OCI-LY7 (cell line): ENCODE measurements at places on chromosomes 7 and 10.

- DNase-seq, result no peak
Observed at GRCh38 chr10:133393401-133394063, 425 bp upstream of the MTG1 start.

- DNase-seq, result no peak
Observed at GRCh38 chr10:122632031-122632430, 67.6 kb downstream of the C10orf120 start.

- DNase-seq, result no peak
Observed at GRCh38 chr10:51910189-51910588, 210.8 kb upstream of the CSTF2T start.

- DNase-seq, result no peak
Observed at GRCh38 chr10:12465385-12466136, 116.2 kb downstream of the CAMK1D start.

GRCh38 chr10:82084496-82084895 lies 209.5 kb downstream of the NRG3 start:
- no peak for DNase-seq

DNA sequence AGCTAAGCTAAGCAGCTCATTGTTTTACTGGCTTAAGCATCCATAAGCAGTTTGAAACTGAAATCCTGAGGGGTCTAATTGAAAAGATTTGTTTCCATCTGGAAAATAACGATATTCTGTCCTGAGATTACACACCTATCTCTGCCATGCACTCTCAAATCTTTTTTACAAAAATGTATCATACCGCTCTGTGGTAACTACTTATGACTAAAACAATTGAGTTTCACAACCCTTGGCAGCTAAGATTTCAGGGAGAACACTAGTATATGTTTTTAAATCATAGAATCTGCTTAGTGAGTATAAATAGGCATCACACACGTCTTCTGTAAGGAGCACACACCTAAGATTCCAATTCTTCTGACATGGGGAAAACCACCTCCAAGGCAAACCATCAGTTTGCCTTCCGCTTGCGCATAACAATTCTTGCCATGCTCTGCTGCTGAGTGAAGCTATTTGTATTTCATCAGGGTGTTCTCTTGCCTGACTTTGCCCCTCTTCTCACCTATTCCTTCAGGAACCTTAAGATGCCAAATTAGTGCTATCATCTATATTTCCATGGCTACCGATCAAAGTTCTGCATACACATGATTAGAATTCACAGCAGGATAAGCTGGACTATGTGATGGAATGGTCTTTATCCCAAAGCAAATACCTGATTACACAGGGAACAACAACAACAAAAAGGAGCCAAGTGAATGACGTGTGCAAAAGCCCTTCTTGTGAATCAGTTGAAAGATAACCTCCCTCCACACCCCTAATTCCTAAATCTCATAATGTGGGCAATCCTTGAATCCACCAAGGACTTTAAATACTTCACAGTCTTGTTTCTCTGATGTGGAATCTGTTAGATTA lies 40.9 kb downstream of the PRPF18 start:
- DNase-seq, result no peak

- no peak for DNase-seq
Observed at GRCh38 chr7:36388423-36388822, 1.2 kb upstream of the ANLN start.

- no peak for DNase-seq
Observed at GRCh38 chr10:70254778-70255328, 21.6 kb upstream of the PPA1 start.

DNA sequence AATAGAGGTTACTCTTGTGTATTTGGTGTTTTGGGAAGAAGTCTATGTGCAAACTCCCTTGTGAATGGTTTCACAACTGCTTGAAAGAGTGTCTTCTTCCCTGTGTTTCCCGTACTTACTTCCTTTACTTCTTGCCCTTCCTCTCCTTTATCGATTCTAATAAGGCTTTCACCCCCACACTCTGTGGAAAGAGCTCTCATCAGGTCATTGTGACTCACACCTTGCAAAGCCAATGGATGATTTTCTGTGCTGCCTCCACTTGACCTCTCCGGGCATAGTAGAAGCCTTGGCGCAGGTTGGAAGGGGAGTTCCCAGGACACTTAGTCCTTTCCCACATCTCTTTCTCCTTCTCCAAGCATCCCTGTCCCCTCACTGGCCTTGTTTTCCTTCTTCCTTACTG lies 6.2 kb upstream of the TSPAN15 start:
- no peak for DNase-seq

DNA sequence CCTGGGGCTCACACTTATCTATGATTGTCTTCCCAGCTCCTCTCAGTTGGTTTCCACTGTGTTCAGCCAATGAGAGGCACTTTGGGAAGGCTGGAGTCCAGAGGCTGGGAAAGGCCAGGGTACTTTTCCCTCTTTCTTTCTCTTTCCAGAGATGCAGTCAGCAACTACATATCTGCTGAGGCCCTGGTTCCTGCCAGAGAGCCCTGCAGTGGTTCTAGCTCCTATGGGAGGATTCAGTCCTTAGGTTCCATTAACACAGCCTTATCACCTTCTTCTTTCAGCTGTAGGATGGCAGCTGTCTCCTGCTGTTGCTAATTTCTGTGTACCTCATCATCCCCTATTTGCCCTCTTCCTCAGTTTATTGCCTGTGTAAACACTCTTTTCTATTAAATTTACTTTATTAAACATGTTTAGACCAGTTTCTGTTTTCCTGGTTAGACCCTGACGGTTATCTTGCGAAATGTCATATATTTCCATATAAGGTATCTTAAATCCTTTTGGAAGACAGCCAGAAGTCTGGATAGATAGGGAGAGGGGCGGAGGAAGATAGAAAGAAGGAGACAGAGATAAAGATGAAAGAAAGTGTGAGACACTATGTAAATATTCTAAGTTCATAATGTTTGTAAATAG lies 100.3 kb downstream of the HGF start:
- DNase-seq, result no peak

GRCh38 chr10:4733150-4733842 lies 92.7 kb upstream of the AKR1E2 start:
- no peak for DNase-seq

GRCh38 chr10:130263289-130263688 lies 127.1 kb downstream of the GLRX3 start:
- no peak for DNase-seq

DNA sequence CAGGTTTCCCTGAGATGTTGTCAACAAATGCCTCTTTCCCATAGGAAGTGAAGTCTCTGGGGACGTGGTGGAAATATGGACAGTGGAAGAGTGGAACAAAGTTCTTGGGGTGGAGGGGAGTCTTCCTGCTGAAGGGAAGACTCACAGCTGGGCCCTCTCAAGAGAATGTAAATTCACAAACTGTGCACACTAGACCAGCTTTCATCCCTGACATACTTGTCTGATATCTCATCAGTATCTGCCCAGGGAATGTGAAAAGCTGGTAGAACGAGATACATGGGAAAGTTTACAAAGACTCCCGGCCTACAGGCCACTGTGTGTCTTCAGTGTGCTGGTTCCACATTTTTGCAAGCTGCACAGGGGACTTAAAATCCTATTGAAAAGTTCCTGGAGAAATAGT lies 16.7 kb upstream of the CCDC3 start:
- DNase-seq, result no peak

- no peak for DNase-seq
Observed at GRCh38 chr10:7986851-7987250, 67.6 kb upstream of the GATA3 start.

- no peak for DNase-seq
Observed at GRCh38 chr10:729213-729612, 39.7 kb upstream of the DIP2C start.

- DNase-seq, result no peak
Observed at GRCh38 chr10:126928274-126928673, 23.0 kb downstream of the DOCK1 start.

DNA sequence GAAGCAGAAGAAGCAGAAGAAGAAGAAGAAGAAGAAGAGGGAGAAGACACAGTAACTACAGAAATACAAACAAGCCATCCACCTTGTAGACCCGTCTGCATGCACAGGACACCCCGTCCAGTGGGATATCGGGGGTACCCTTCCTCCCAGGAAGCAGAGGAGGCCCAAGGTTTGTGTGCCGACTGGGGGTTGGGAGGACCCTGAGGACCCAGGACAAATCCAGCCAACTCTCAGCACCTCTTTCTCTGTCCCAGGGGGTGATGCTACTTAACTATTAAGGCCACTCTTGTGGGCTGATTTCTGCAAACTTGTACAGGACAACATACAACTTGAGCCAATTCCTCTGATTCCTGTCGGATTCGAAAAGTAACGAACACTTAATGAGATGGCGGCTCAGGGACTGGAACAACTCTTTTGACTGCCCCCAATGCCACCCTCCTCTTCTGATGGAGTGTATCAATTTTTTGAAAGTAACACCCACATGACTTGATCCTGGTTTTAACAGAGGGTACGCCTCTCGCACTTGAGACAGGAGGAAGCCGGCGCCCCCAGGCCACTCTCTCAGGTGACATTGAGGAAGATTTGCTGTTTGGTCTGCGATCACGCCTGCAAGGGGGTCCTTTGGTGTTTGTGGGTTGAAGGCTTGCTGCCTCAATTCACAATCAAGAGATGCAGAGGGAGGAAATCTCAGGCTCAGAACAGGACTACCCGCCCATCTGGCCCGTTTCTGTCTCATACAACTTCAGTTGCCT lies 192.6 kb downstream of the TNS3 start:
- DNase-seq, result no peak

GRCh38 chr10:79150444-79150754 lies 81.6 kb downstream of the ZMIZ1 start:
- no peak for DNase-seq

DNA sequence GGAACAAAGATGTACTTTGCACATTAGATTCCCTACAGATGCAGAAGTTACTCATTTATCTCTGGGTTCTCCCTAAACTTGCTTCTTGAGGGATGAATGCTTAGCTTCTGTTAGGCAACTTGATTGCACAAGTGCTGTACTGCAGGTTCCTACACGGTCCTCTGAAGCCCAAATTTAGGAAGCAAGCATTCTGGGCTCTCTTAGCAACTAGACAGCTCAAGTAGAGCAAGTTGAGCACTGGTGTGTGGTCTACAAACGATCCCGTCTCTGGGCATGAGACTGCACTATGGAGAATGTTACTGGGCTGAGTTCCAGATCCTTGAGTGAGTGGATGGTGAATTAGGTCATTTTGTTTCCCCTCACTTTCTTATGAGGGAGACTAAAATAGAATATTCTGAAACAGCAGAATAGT lies 14.3 kb downstream of the SEMA3D start:
- no peak for DNase-seq

DNA sequence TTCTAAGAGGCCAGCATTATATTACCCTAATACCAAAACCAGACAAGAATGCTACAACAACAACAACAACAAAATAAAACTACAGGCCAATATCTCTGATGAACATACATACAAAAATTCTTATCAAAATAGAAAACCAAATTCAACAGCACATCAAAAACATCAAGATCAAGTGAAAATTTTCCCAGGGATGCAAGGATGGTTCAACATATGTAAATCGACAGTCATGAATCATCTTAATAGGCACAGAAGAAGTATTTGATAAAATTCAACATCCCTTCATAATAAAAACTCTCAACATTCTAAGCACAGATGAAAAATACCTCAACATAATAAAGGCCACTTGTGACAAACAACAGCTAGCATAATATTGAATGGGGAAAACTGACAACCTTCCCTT lies 75.3 kb downstream of the JMJD1C start:
- DNase-seq, result no peak

DNA sequence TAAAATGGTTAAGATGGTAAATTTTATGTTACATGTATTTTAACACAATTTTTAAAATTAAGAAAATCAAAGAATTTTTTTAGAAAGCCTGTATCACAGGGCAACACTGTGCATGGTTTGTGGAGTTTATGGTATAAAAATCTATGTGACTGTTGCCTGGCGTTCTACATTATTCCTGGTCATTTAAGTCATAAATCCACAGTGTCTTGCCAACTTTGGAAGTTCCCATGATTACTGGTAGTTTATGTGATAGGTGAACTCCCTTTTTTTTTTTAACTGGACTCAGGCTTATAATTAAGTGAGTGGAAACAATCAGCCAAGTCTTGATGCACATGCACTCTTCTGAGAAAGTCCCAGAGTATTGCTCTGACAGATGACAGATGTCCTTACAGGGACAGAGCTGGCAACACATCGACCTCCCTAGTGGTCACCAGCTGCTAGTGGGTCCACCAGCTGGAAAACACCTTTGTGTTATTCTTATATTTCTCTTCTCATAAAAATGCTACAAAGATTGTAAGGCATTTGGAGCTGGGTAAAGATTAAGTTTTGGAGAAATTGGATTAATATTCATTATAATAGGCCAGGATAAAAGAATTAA lies 8.8 kb upstream of the STN1 start:
- no peak for DNase-seq

DNA sequence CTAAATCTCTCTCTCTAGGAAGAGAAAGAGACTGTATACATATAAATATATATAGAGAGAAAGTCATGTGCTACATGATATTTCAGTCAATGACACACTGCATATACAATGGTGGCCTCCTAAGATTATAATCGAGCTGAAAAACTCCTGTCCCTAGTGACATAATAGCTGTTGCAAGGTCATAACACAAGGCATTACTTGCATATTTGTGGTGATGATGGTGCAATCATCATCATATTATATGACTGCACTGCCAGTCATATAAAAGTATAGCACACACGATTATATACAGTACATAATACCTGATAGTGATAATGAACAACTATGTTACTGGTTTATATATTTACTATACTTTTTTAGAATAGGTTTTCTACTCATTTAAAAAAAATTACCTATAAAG lies 316.7 kb downstream of the FGFR2 start:
- DNase-seq, result no peak

DNA sequence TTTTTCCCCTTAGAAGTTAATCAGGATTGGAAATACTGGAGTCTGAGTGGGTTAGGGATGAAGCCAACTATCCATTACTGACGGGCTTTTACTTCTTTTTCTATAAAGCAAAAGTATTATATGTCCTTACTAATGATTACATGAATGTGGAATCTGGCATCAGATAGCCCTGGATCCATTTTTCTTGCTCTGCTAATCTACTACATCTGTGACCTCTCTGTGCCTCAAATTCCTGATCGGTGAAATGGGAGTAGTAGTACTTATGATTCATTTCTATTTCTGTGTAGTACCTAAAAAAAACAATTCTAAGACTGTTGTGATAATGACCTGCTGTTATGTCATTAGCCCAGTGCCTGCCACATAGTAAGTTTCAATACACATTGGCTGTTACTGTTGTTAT lies 621.6 kb downstream of the SORCS3 start:
- DNase-seq, result no peak

GRCh38 chr7:105638902-105639495 lies 57.7 kb upstream of the EFCAB10 start:
- DNase-seq, result no peak

DNA sequence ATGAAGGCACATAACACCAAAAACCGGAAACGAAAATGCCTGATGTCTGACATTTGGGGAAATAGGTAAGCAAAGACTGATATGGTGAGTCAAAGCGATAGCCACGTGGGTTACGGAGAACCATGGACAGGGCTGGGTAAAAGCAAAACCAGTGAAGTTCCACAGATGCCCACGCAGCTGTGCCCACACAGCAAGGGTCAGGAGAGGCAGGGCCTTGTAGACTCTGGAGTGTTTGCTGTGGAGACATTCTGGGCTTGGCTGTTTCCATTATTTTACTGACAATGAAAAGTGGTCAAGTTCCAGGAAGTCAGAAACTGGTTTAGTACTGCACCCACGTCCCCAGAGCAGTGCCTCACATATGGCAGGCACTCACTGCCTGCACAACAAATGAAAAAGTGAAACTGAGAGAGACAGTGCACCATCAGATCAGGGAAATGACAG lies 148.7 kb downstream of the ZMYND11 start:
- DNase-seq, result no peak
